ENCODE measurements at places on chromosomes 4 and X. TPM values are rescaled to one million over a fixed set of nuclear protein-coding genes. Genes with fewer than 3 reads are reported as not detected.

STIM2 gene
- 13.6 TPM for total RNA-seq

NRK gene
- 0.25 TPM for total RNA-seq

ITGB1BP2 gene
- total RNA-seq: 0.64 TPM

ADGRA3 gene
- 15.3 TPM for total RNA-seq

HPGDS gene
- total RNA-seq: not detected

PNMA6F gene
- total RNA-seq: not detected

DNA sequence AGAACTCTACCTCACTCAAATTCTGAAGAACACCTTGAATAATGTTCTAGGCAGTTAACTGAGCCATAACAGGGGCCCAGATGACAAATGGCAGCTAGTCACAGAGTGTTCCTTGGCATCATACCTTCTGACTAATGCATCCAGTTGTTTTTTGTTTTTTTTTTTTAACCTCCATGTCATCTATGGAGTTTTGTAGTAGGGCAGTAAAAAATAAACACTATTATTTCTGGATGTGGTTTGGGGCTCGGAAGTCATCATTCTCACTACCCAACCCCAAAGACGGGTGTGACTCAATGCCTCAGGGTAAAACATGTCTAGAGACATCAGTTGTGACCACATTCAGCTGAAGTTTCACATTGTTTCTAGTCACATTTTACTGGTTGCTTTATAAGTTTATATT is 31.2 kb upstream of the MCF2 start:
- DNase-seq: no peak

DNA sequence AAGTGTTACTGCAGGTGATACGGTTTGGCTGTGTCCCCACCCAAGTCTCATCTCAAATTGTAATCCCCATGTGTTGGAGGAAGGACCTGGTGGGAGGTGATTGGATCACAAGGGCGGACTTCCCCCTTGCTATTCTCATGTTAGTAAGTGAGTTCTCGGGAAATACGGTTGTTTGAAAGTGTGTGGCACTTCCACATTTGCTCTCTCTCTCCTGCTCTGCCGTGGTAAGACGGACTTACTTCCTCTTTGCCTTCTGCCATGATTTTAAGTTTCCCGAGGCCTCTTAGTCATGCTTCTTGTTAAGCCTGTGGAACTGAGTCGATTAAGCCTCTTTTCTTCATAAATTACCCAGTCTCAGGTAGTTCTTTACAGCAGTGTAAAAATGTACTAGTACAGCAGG is 65.2 kb upstream of the SLC7A11 start:
- no peak for DNase-seq

DNA sequence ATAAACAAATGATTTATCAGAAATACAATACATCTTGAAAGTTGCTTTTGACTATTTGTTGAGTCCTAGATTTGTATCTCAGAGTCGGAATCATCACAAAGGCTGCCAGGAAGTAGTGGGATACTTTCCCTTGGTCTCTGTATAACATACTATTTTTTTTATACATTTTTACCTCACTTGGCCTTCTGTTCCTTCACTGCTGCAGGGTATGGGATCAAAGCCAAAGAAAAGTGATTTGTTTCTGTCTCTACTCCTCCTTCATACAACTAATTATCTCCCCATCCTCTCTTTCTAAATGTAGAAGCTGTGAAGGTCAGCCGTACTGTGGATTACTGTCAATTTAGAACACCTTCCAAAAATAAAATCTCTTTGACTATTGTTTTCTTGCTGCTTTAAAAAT is 24.9 kb downstream of the PALLD start:
- no peak for DNase-seq

DNA sequence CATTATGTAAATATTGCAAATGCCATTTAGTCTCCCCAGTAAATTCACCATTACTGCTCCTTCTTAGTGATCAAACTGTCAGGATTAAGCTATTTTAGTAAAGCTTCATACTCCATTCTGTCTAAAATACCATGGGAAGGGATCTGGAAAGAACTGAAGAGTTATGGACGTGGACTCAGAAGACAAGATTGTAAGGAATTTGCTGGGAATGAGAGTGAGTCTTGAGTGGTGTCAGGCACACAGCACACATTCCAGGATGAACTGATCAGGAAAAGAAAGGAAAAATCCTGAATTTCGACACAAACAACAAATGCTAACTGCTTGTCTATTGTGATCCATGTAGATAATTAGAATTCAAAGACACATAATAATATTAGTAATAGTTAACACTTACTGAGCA is 311.0 kb downstream of the CENPC start:
- DNase-seq: no peak

DNA sequence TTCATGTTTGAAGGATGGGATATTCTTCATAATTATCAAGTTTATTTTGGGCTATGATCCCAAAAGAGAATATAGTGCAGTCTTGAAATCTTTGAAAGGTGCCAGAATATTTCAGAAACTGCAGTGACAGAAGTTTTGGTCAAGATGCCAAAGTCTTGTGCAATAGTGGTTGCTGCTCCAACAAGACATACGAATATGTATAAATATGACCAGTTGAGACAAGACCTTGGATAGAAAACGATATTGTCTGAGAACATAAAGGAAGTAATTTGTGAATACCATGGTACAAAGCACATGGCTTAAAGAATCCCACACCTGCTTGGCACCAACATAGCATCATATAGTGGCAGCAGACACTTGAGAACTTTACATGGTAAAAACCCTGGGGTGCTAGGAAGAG is 48.6 kb upstream of the AMELX start:
- no peak for DNase-seq

- DNase-seq: no peak
These were observed 33.1 kb upstream of the ARHGEF9 start for GRCh38 chrX:63818156-63818555.

DNA sequence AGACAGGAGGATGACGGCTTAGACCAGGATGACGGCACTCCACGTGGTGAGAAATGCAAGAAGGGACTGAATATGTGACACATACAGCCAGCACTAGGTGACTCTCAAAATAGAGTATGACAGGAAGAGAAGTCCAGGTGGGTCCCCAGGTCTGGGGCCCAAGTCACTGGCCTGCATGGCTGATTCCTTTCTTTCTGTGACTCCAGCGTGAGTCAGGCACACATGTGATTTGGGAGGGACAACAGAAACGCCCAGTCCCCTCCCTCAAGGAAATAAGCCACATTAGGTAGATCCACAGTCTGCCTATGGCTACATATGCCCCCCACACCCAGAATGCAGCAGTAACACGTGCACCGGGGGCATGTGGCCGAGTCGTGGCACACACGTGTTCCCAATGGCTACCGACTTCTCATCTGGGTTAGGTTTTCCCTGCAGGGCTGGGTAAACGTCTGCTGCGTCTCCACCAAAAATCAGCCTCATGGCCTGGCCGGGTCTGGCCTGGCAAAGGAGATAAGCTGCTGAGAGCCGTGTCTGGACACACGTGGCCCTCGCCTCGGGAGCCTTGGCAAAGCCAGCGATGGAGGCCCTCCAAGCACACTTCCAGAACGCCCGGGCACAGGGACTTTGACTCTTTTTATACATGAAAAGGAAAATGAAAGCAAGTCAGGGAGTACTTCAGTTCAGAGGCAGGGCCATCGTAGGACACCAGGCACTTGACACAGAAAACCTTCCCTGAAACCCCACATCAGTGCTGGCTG is 19.3 kb downstream of the SEL1L3 start:
- no peak for DNase-seq

GRCh38 chr4:52263607-52264006 is 212.5 kb downstream of the SPATA18 start:
- no peak for DNase-seq

GRCh38 chrX:10045327-10046000 is 78.3 kb downstream of the CLDN34 start:
- DNase-seq: peak; percentile 66

DNA sequence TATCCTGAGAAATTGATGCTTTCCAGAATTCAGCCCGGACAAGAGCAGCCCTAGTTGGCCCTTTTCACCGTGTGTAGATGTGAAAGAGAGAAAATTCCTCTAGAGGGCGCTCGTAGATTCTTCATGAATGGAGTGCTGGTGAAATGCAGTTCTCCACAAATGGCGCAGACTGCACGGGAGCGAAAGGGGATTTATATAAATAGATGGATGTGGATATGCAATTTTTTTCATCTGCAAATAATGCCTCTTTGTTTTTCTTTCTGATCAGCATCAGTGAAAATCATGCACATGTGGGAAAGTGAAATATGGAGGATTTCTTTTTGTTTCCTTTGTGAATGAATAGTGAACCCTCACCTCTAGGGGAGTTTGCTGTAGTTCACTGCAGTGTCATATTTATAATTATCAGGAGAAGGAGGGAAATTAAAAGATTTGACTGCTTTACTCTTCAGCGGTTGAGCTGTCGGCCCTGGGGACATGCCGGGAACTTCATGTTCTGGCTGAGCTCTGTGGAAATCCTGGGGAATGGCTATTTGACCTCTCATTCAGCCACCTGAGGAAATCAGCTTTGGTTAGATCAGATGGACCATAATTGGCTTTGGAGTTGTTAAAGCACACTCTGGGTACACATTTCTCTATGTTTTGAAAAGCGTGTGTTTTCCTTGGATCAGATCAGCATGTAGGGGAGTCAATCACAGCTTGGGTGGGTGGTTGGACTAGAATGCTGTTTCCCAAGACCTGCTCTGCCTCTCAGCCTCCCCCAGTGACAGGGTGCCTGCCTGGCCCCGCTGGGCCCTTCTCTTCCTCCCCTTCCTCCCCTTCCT is 115.0 kb upstream of the SHISA3 start:
- DNase-seq: peak; percentile 76

- DNase-seq: peak; percentile 69
These were observed 433 bp upstream of the COQ2 start for GRCh38 chr4:83285055-83285407.

- no peak for DNase-seq
These were observed 79.9 kb downstream of the FAAH2 start for GRCh38 chrX:57366430-57366829.

DNA sequence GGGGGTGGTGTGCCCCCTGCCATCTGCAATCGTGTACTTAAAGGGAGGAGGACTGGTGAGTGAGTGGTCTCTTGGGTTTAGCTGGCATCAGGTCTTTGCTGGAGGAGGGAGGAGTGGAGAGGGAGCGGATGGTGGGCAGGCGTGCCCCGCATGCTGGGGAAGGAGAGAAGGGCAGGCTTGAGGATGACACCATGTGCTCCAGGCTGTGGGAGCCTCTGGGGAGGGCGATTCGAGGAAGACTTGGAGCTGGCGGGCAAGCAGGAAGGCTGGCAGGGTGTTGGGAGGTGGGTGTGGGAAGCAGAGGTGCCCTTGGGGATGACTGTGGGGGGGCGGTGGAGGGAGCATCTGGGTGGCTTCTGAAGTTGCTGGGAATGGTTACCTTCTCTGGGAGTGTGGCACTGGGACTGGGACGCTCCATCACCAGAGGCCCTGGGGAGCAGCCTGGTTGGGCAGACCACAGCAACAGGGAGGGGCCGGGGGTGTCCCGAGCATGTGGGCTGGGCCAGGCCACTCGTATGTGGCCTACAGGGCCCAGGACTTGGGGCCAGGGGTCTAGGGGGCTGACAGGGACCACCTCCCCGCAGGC is 30.8 kb upstream of the AFAP1 start:
- no peak for DNase-seq

- DNase-seq: peak; percentile 15
These were observed 6.7 kb downstream of the BBS12 start for GRCh38 chr4:122739174-122739573.
